ENCODE measurements at places on chromosomes 16 and 17.
A peak's percentile ranks its signal among the peaks of the same experiment; 100 is the strongest.

GRCh38 chr17:63768433-63768832 lies 5.0 kb downstream of the CCDC47 start:
- no peak for DNase-seq

GRCh38 chr17:3571043-3571900 lies 13.7 kb upstream of the TRPV3 start:
- no peak for DNase-seq

- peak; percentile 64 for DNase-seq
Observed at GRCh38 chr17:74433421-74434121, 1.7 kb downstream of the GPRC5C start.

- DNase-seq = no peak
Observed at GRCh38 chr17:8362651-8363332, 13.7 kb downstream of the KRABD2 start.

- DNase-seq = no peak
Observed at GRCh38 chr17:34276826-34277225, 6.8 kb downstream of the CCL7 start.

- no peak for DNase-seq
Observed at GRCh38 chr17:68693466-68693865, 92.3 kb upstream of the FAM20A start.

Data from right kidney (tissue), 9 donors.